Fibroblast of the aortic adventitia (primary cell): ENCODE measurements at places on chromosomes 12 and 14. TPM values are rescaled to one million over a fixed set of nuclear protein-coding genes. Genes with fewer than 3 reads are reported as not detected.
A peak's percentile ranks its signal among the peaks of the same experiment; 100 is the strongest.

ABCD4 gene
- 28.2 and 48.5 TPM in 2 replicates for total RNA-seq

GTF2H3 gene
- 41.9 and 61.0 TPM in 2 replicates for total RNA-seq

PAH gene
- not detected in 2 replicates for total RNA-seq

GRCh38 chr14:55317542-55318306 lies 46.5 kb downstream of the FBXO34 start:
- no peak for DNase-seq

DNA sequence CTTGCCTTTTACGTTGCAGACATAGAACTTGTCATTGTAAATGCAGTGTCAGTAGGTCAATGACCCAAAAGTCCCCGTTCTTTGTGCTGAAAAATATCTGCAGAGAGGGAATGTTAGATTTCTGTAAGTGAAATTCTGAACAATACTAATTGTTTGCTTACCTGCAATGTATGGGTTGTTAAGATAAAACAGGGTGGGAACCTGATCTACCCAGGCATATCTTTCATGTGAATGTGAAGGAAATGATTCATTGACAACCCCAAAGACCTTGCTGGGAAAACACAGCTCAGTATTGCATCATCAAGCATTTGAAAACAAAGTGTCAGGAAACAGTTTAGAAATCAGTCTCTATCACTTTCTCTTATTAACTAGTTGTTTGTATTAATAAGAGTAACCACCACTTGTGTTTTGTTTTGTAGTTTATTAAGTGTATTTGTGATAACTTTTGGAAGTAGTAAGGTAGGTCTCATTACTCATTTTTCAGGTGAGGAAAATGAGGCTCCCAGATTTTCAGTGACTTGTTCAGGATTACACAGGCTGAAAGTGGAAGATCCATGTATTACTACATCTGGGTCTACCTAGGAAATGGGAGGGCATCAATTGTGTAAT lies 57.9 kb upstream of the SLC38A2 start:
- peak; percentile 91 for DNase-seq

DNA sequence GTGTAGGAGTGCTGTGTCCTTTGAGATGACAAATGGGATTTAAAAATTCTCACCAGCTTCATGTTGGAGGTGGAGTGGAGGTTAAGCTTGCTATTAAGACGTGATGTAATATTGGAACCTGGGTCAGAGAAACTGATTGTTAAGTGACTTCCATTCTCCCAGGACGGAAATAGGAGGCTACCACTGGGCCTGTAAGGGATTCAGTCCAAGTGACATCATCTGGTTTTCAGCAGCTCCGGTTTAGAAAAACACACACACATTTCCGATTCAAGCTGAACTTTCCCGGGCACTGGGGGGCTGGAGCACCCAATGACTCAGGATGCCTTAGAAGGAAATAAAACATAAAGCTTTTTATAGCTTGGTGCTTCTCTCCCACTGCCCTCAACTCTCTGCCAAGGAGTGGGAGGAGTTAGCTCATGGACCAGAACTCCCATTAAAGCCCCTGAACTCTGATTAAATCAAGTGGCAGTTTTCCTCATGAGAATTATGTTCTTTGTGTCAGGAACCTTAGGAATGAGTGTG lies 12.4 kb downstream of the CALM1 start:
- DNase-seq: peak; percentile 93
